GM19239 (cell line): ENCODE measurements at places on chromosomes 7 and 10.

GRCh38 chr10:101266381-101267289, 37.4 kb upstream of the LBX1 start:
- no peak for DNase-seq

GRCh38 chr10:63110940-63111339, 22.2 kb upstream of the NRBF2 start:
- DNase-seq, result no peak

- DNase-seq, result peak; percentile 71
Observed at GRCh38 chr10:70480239-70480861, 1.8 kb downstream of the PALD1 start.

DNA sequence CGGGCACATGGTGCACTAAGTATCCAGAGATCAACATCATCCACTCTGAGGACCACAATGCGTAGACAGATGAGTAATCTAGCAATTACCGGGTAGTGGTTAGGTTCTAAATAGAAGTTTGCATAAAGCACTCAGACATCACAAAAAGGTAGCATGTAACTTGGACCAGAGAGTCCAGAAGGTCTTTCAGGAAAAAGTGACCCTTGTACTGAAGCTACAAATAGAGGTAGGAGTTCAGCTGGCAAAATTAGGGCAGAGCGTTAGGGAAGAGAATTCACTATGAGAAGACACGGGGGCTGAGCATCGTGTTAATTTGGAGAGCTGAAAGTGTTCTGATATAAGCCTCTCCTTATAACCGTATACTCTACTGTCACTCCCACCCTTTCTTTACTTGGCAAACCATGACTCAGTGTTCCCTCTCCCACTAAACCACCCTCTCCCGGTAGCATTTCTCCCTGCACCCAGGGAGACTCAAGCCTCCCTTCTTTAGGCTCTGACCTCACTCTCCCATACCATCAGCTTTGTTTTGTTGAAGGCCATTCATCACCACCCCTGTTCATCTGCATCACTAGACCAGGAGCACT, 222.2 kb upstream of the FZD1 start:
- no peak for DNase-seq

DNA sequence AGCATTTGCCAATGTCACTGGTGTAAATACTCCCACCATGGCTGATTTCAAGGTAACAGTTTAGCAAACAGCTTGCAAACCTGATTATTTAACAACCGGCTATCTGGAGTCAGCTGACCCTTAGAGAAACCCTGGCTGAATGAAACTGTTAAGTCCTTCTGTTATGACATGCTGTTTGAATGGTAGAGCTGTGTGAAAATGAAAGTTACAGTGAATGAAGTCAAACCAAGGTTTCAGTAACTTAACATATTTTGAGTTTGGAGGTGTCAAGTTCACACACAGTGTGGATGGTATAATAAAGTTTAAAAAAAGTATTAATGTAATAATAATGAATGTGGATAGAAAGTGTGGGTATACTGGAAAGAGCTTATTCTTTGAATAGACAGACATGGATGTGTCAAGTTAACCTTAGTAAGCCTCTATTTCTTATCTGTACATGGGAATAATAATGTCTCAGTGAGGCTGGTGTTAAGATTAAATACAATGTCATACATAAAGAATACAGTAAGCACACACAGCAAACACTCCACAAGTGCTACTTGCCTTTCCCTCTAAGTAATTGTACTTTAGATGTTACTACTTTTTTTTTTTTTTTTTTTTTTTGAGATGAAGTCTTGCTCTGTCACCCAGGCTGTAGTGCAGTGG, 150.4 kb downstream of the TAX1BP1 start:
- DNase-seq, result peak; percentile 43

GRCh38 chr7:130481898-130482297, 10.0 kb upstream of the MEST start:
- no peak for DNase-seq

- no peak for DNase-seq
Observed at GRCh38 chr7:101933688-101934121, 116.3 kb downstream of the CUX1 start.

DNA sequence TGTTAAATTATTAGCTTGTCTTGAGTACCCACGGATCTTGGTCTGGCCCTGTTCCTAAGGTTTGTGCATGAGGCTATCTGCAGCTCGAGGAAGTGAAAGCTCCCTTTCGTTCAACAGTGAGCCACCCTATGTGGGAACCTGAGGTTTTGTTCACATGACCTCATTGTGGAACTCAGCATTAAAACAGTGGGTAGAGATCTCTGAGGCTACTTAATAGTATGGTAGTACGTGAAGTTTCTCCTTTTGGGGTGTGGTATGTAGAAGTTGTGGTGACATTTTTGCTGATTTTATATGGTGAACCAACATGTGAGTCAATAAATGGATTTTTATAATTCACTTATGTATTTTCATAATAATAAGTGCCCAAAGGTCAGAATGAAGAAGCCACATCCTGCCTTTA, 252.7 kb upstream of the FERD3L start:
- no peak for DNase-seq

DNA sequence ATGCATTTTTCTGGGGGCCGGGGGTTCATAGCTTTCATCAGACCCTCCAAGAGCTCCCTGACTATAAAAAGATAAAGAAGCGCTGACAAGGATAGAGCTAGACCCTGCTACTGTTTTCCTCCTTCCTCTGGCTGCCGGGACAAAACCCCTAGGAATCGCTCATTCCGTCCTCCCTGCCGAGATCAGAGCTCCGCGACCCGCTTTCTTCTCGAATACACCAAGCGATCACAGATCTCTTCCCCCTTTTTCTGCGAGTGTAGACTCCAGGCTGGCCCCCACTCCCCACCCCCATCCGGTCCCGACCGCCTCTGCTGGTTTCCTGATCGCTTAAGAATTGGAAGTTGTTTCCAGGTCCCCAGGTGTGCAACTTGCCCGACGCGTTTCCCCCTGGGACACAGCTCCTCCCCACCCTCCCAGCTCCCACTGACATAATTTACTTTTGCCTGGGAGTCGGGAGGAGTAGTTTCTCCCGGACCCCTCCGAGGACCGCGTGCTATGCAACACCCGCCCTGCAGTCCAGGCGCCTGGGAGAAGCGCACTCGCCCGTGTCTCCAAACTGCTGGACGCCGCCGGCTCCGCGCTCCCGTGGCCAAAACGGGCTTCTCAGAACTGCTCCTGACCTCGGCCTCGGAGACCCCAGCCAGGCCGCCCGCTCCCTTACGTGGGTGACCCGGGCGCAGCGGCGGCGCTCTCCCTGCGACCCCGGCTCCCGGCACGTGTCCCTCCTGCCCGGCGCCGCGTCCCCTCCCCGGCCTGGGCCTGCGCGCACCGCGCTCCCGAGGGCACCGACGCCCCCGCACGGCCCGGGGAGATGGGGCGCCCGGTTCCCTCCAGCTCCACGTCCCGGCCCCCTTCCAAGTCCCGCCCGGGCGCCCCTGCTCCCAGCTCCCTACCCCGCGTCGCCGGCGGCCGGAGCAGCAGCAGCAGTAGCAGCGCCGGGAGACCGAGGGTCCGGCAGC, 552 bp downstream of the IL15RA start:
- DNase-seq, result peak; percentile 21

DNA sequence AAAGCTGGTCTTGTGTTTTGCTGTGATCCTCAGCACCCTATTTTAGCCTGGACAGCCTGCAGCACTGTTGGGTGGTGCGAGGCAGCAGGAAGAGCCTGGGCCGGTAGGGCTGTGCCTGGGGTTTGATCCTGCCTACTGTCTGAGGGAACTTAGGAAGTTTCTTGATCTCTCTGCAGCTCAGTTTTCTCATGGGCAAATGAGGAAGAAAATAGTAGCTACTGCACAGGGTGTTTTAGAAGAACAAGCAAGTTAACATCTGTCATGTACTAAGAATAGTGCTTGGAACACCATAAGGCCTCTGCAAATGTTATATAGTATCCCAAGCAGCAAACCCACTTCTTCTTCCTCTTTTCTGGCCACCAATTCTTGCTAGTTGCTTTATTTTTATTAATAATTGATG, 12.0 kb upstream of the AGR2 start:
- DNase-seq, result no peak

DNA sequence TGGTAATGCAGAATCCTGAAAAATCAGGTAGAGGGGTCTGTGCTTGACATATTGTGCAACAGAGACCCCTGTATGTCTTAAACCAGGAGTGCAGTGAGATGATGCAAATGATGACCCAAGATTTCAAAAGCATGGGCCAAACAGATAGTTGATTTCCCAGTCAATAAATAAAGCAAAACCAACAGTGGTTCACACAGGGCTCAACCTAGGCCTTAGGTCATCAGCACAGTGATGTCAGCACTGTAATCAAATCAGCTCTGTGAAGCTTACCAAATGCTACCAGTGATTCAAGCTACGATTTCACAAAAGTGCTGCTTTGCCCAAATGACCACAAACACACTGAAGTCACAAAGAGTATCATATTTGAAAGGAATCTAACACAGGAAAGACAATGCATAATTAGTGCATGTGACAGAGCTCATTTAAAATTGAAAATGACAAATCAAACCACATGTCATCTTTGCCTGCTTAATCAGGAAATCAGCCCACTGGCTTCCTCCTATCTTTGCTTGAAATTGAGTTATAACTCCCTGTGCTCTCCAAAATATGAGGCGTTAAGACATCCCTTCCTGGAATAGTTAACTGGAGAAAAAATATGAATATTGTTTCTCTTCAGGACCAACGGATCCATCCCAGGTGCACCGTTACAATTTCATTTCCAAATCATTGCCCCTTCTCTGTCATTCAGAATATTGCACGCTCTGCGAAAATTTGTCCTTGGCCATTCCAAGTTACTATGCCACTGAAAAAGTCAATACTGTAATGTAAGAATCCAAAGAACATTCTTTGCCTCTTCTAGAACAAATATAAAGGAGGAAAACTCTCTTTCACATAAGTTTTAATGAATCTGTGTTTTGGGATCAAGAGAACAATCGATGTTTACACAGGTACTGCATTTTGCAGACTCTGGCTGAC, 41.9 kb upstream of the ASL start:
- DNase-seq, result no peak

- no peak for DNase-seq
Observed at GRCh38 chr10:11548065-11548767, 63.2 kb downstream of the USP6NL start.

DNA sequence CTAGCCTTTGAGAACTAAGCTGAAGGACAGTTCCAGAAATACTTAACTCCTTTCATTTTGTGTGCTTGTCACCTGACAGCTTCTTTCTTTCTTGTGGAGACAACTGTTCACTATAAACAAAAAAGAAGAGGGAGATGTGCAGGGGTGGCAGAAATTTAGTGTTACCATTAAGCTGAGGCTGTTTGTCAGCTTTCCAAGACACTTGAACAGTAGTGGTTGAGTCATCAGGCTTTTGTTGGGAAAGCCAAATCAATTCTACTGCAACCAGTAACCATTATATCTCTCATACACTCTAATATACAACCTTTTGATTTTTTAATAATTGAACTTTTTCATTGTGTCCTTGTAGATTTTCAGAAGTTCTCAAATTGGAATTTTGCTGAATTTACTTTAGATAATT, 75.3 kb downstream of the POLL start:
- no peak for DNase-seq

DNA sequence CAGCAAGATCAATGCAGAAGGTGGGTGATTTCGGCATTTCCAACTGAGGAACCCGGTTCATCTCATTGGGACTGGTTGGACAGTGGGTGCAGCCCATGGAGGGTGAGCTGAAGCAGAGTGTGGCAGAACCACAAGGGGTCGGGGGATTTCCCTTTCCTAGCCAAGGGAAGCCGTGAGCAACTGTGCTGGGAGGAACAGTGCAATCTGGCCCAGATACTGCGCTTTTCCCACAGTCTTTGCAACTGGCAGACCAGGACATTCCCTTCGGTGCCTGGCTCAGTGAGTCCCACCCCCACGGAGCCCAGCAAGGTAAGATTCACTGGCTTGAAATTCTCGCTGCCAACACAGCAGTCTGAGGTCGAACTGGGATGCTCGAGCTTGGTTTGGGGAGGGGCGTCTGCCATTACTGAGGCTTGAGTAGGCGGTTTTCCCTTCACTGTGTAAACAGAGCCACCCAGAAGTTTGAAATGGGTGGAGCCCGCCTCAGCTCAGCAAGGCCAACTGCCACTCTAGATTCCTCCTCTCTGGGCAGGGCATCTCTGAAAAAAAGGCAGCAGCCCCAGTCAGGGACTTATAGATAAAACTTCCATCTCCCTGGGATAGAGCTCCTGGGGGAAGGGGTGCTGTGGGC, 58.6 kb upstream of the SLC26A5 start:
- DNase-seq, result no peak

- no peak for DNase-seq
Observed at GRCh38 chr7:25597946-25598345, 369.7 kb upstream of the NPVF start.

- DNase-seq, result no peak
Observed at GRCh38 chr7:128065872-128066271, 34.6 kb upstream of the LRRC4 start.

GRCh38 chr7:33535989-33536388, 369.4 kb upstream of the BMPER start:
- no peak for DNase-seq

GRCh38 chr10:97796651-97797050, 24.9 kb upstream of the SFRP5 start:
- no peak for DNase-seq

DNA sequence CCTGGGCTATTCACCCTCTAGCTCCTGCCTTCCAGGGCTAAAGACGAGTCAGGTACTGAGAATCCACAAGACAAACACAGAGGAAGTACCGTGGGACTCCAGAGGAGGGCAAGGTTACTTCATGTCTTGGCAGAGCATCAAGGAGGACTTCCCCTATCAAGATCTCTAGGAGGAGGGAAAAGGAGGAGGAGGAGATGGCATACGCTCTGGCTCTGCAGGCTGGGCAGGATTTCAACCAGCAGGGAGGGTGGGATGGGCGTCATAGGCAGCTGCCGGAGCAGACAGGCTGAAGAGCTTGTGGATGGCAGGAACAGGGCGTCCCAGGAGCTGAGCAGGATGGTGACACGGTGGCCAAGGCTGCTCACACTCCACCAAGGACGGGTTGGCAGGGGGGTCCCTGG, 21.3 kb downstream of the MDH2 start:
- DNase-seq, result no peak

DNA sequence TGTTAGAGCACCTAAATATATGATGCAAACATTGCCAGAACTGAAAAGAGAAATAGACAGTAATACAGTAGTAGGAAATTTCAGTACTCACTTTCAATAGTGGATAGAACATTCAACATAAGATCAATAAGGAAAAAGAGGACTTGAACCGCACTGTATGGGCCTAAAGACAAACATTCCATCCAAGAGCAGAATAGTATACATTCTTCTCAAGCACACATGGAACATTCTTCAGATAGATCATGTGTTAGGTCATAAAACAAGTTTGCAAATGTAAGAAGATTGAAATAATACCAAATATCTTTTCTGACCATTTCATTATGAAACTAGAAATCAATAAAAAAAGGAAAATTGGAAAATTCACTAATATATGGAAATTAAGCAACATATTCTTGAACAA, 185.4 kb upstream of the FOXP2 start:
- DNase-seq, result no peak

GRCh38 chr7:19114551-19114855, 2.9 kb downstream of the TWIST1 start:
- DNase-seq, result no peak
